ENCODE measurements at places on chromosomes 5 and 9.

DNA sequence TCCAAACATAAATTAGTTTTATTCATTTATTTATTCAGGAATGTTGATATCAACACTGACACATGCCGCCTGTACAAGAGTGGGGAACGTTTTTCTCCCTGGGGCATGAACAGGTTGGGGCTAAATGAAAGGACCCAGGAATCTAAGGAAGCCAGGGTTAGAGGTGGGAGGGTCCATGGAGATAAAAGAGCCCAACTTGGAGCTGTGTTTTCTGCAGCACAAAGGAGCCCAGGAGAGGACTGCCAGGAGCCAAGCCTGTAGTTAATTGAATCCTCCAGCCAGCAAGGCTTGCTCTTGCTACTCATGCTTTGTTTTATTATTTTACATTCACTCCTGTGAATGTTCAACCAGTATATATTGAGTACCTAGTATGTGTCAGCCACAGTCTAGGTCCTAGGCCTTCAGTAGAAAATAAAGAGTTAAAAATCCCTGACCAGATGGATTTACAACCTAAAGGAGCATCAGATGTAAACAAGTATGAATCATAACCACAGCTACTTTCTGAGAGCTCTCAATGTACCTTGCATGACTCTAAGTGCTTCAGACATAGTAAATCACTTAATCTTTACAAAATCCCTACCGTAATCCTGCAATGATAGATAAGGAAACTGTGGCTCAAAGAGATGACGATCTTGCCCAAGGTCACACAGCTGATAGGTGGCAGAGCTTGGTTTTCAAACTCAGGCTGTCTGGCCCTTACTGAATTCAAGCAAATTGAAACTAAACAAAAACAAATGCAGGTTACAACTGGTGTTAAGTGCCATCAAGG is 69.8 kb downstream of the ASTN2 start:
- no peak for DNase-seq

- no peak for DNase-seq
Observed at GRCh38 chr9:137156567-137157375, 13.1 kb downstream of the LRRC26 start.

GRCh38 chr9:36659500-36659899 is 86.8 kb downstream of the MELK start:
- no peak for DNase-seq

DNA sequence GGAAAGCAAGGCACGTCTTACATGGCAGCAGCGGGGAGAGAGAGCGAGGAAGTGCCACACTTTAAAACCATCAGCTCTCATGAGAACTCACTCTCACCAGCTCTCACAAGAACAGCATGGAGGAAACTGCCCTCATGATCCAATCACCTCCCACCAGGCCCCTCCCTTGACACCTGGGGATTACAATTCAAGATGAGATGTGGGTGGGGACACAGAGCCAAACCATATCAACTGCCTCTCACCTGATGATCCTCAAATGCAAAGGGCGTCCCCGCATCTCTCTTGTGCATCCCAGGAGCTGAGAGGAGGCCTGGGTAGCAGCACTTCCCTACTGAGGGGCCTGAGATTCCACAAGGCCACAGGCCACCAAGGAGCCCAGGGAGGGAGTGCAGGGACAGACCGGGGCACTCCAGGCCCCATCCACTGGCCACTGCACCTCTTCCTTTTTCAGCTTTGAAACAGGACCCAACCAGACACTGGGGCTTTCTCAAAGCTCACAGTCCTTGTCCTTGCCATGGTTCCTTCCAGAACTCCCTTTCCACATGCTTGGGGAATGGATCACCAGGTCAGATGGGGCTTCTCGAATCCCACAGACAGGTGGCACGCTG is 54.5 kb upstream of the IL17B start:
- no peak for DNase-seq

DNA sequence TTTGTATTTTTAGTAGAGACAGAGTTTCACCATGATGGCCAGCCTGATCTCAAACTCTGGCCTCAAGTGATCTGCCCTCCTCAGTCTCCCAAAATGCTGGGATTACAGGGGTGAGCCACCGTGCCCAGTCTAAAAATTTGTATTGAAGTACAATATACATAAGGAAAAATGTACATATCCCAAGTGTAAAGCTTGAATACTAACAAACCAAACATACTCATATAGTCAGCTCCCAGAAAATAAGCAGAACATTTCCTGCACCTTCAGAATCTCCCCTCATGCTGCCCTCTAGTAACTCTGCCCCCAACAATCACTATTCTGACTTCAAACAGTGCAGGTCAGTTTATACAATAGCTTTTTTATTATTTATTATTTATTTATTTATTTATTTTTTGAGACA is 1.6 kb upstream of the NOL6 start:
- no peak for DNase-seq

DNA sequence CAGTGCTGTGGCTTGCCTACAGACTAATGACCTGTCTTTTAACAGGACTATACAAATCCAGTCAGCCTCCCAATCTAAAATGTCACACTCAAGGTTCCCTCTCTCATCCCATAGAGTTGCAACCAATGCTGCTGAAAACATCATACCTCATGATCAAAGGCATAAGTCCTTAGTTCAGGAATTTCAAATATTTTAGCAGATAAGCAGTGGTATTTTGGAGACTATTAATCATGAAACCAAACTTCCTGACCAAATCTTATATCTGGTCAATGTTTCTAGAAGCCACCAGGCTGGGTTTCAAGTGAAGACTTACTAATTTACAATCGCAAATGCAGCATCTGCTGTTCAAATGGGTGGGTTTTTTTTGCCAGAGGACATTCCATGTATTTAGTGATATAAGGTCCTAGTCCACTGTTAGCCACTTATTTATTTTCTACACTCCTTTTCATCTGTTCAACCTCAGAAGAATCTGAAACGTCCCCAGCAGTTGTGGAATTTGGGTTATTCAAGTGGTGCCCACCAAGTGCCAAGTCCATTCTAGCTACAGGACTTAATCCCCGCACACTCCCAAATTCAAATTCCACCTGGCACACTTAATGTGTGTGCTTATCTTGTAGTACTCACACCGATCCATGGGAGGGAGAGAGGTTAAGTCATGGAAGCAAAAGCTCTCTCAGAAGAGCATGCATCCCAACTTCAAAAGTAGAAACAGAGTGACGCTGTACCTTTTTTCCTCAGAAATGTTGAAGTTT is 5.8 kb downstream of the TAS2R1 start:
- no peak for DNase-seq

All from AG09309 (cell line).